ENCODE measurements at places on chromosomes 11 and 22.
A peak's percentile ranks its signal among the peaks of the same experiment; 100 is the strongest.

DNA sequence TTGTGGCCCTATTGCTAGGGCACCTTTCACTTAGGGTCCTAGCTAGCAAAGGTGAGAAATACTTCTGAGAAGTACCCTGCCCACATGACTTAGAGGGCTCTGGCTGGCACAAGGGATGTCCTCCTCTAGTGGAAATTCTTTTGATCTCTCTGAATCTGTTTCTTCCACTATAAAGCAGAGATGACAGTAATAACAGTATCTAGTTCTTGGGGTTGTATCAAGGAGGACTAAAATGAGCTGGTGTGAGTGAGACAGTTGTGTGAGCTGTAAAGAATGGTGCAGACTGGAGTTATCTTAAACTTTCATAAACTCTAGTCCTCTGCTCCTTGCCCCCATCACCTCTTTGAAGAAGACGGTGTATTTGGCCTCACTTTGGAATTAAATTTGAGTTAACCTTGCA lies 157.8 kb upstream of the PLET1 start:
- DNase-seq: no peak

GRCh38 chr22:46592390-46592872 lies 27.8 kb upstream of the GRAMD4 start:
- DNase-seq: peak; percentile 70

GRCh38 chr11:85348945-85349344 lies 278.2 kb downstream of the DLG2 start:
- no peak for DNase-seq

GRCh38 chr11:79637219-79637618 lies 196.4 kb upstream of the TENM4 start:
- DNase-seq: no peak

GRCh38 chr11:93822359-93822758 lies 28.1 kb downstream of the VSTM5 start:
- no peak for DNase-seq
